Lower lobe of right lung (tissue), 2 donors: ENCODE measurements at places on chromosomes 5 and 9. TPM values are rescaled to one million over a fixed set of nuclear protein-coding genes. Genes with fewer than 3 reads are reported as not detected.

GRCh38 chr9:134130503-134131375 is 5.1 kb upstream of the WDR5 start:
- no peaks in the 10 kb centered on the region for H3K27me3 ChIP-seq
- peak; percentile 93 for DNase-seq
- peaks cover 27% of the 10 kb centered on the region for H3K4me1 ChIP-seq
- no peaks in the 10 kb centered on the region for H3K36me3 ChIP-seq
- peak overlapping the region; percentile 80 for H3K27ac ChIP-seq

- no peaks in the 10 kb centered on the region for H3K36me3 ChIP-seq
- H3K4me3 ChIP-seq: no peak overlapping the region
- peaks cover 17% of the 10 kb centered on the region for H3K4me1 ChIP-seq
- H3K27me3 ChIP-seq: no peaks in the 10 kb centered on the region
- no peak for DNase-seq
- no peak overlapping the region for H3K27ac ChIP-seq
Observed at GRCh38 chr5:42877431-42877830, 65.7 kb upstream of the SELENOP start.

DNA sequence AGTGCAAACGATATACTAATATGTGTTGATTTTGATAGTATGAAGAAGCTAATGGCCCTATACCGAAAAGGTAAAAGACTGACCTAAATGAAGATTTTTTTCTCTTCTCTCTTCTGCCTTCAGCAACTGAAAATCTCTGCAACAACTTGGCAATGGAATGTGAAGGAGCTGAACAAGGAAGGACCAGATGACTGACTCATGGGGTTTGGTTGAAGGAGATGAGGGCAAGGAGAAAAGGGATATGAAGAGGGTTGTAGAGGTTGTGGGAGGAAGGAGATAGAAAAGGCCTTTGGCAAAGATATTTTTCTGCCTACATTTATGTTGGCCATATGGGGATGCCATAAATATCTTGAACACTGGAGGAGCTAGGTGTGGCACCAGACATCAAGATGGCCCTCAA is 129.7 kb upstream of the CHD1 start:
- H3K4me3 ChIP-seq: no peak overlapping the region
- peaks cover 7% of the 10 kb centered on the region for H3K4me1 ChIP-seq
- DNase-seq: no peak
- no peaks in the 10 kb centered on the region for H3K36me3 ChIP-seq

GRCh38 chr9:86454701-86455615 is 100.7 kb upstream of the TUT7 start:
- no peaks in the 10 kb centered on the region for H3K27me3 ChIP-seq
- no peaks in the 10 kb centered on the region for H3K4me1 ChIP-seq
- H3K27ac ChIP-seq: no peak overlapping the region
- DNase-seq: no peak
- H3K4me3 ChIP-seq: no peak overlapping the region
- H3K36me3 ChIP-seq: no peaks in the 10 kb centered on the region

- no peaks in the 10 kb centered on the region for H3K27me3 ChIP-seq
- H3K4me3 ChIP-seq: no peak overlapping the region
- no peaks in the 10 kb centered on the region for H3K36me3 ChIP-seq
- DNase-seq: no peak
Observed at GRCh38 chr5:143850050-143850683, 38.2 kb downstream of the HMHB1 start.

- no peak for DNase-seq
- H3K27me3 ChIP-seq: no peaks in the 10 kb centered on the region
- no peaks in the 10 kb centered on the region for H3K4me1 ChIP-seq
- H3K27ac ChIP-seq: no peak overlapping the region
- no peaks in the 10 kb centered on the region for H3K36me3 ChIP-seq
Observed at GRCh38 chr5:74017786-74018211, 391.8 kb downstream of the ARHGEF28 start.

DNA sequence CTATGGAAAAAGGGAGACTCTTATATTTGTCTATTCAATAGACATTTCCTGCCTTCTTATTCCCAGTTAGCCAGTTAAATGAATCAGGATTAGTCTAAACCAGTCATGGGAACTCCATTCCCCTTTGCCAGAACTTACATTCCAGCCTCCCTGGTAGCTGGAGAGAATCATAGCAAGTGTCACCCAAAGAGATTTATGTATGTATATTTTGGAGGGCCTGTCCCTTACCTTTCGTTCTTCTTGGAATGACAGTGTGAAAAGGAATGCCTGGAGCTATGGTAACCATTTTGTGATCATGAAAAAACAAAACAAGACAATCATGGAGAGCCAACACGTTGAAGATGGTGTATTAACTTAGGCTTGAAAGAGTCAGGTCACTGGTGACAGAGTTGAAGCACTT is 627.7 kb downstream of the CCDC171 start:
- no peaks in the 10 kb centered on the region for H3K4me1 ChIP-seq
- no peak overlapping the region for H3K27ac ChIP-seq
- no peaks in the 10 kb centered on the region for H3K27me3 ChIP-seq
- H3K36me3 ChIP-seq: no peaks in the 10 kb centered on the region
- DNase-seq: no peak

DNA sequence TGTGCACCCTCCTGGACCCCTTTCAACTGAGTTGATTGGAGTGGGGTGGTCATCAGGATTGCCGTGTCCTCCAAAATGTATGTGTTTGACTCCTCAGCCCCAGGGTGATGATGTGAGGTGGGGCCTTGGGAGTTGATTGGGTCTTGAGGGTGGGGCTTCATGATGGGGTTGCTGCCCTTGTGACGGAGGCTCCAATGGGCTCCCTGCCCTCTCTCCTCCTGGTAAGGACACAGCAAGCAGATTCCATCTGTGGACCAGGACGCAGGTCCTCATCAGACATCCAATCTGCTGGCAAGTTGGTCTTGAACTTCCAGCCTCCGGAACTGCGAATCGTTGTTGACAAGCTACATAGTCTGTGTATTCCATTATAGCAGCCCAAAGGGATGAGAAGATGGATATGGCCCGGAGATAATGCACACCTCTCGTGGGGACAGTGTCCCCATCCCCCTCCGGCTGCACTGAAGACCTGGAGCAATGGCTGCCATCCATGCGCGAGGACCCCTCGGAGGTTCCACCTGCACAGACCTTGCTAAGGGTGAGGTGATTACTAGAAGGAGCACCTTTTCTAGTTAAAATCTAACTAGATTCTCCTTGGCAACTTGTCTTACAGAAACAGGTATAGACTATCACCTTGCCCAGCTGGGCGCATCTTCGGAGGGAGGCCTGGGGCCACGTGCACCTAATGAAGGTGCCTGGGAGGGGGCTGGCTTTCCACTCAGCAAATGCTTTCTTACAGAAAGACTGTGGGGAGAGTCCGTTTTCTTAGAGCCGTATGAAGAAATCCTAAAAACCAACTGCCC is 75.7 kb upstream of the IRX4 start:
- no peaks in the 10 kb centered on the region for H3K27me3 ChIP-seq
- no peak overlapping the region for H3K4me3 ChIP-seq
- H3K4me1 ChIP-seq: no peaks in the 10 kb centered on the region
- H3K27ac ChIP-seq: no peak overlapping the region

GRCh38 chr5:62043289-62044280 is 262.4 kb upstream of the KIF2A start:
- no peak overlapping the region for H3K27ac ChIP-seq
- H3K4me1 ChIP-seq: no peaks in the 10 kb centered on the region
- no peaks in the 10 kb centered on the region for H3K27me3 ChIP-seq

GRCh38 chr5:176171171-176171760 is 67.0 kb upstream of the SIMC1 start:
- H3K36me3 ChIP-seq: no peaks in the 10 kb centered on the region
- no peak for DNase-seq
- H3K4me1 ChIP-seq: no peaks in the 10 kb centered on the region
- peaks cover 2% of the 10 kb centered on the region for H3K27me3 ChIP-seq

- no peaks in the 10 kb centered on the region for H3K36me3 ChIP-seq
- no peak overlapping the region for H3K27ac ChIP-seq
- H3K4me3 ChIP-seq: no peak overlapping the region
- H3K4me1 ChIP-seq: no peaks in the 10 kb centered on the region
Observed at GRCh38 chr5:31682025-31682424, 43.1 kb downstream of the PDZD2 start.

GRCh38 chr9:98242426-98242825 is 13.0 kb downstream of the TBC1D2 start:
- no peaks in the 10 kb centered on the region for H3K27me3 ChIP-seq
- H3K27ac ChIP-seq: no peak overlapping the region
- peaks cover 42% of the 10 kb centered on the region for H3K36me3 ChIP-seq
- peaks cover 32% of the 10 kb centered on the region for H3K4me1 ChIP-seq

- no peaks in the 10 kb centered on the region for H3K27me3 ChIP-seq
- no peaks in the 10 kb centered on the region for H3K36me3 ChIP-seq
- no peak overlapping the region for H3K4me3 ChIP-seq
- H3K4me1 ChIP-seq: no peaks in the 10 kb centered on the region
Observed at GRCh38 chr9:88180081-88180765, 41.9 kb upstream of the SPATA31C2 start.

GRCh38 chr5:40499518-40500273 is 180.0 kb upstream of the PTGER4 start:
- no peaks in the 10 kb centered on the region for H3K36me3 ChIP-seq
- no peak for DNase-seq
- no peaks in the 10 kb centered on the region for H3K27me3 ChIP-seq
- H3K4me1 ChIP-seq: peaks cover 7% of the 10 kb centered on the region
- H3K27ac ChIP-seq: no peak overlapping the region
- no peak overlapping the region for H3K4me3 ChIP-seq

DNA sequence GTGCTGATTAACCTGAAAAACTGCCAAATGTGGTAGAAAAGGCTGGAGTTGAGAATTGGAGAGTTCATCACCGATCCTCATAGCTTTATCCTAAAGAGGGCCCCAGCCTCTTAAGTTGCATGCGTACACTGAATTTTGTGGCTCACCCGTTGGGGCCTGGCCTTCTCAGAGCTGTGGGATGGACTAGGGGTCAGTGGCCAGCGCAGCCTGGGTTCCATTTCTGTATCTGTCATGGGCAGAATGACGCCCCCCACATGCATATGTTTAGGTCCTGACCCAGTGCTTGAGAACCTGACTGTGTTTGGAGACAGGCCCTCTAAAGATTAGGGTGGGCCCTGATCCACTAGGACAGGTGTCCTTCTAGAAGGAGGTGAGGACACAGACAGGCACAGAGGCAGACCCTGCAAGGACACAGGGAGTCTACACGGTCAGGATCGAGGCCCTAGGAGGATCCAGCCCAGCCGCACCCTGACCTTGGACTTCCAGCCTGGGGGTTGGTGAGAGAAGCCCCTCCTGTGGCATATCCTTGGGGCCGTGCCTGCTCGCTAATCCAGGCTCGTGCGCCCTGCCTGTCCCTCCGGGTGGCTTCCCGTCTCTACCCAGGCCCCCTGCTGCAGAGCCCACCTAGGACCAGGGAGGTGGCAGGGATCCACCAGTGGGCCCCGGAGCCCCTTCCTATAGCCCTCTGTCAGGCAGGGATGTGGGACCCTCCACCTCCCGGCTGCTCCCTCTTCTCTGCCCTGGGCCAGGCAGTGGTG is 32.2 kb downstream of the NDUFS6 start:
- DNase-seq: no peak
- H3K4me1 ChIP-seq: no peaks in the 10 kb centered on the region
- no peaks in the 10 kb centered on the region for H3K36me3 ChIP-seq
- no peak overlapping the region for H3K4me3 ChIP-seq
- no peak overlapping the region for H3K27ac ChIP-seq

GRCh38 chr5:139687656-139688055 is 39.5 kb downstream of the CXXC5 start:
- DNase-seq: no peak
- H3K4me1 ChIP-seq: peaks cover 20% of the 10 kb centered on the region
- H3K27ac ChIP-seq: no peak overlapping the region
- no peaks in the 10 kb centered on the region for H3K27me3 ChIP-seq
- no peak overlapping the region for H3K4me3 ChIP-seq

DNA sequence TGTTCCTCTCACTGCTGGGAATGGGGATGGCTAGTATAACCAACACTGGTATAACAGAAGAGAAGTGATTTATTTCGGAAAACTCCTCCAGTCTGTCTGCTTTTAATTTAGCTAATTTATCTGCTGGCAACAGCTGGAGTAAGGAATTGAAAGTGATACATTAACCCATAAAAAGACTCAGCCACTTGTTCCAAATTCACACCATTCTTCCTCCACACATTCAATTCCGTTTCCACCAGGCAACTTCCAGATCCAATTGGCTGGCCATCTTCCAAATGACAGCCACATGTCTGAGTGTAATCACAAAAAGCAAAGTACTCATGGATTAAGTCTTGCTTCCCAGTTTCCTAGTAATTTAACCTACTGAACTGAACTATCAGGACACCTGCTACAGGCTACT is 77.1 kb upstream of the RETREG1 start:
- DNase-seq: no peak
- no peaks in the 10 kb centered on the region for H3K4me1 ChIP-seq
- no peak overlapping the region for H3K4me3 ChIP-seq
- H3K27me3 ChIP-seq: no peaks in the 10 kb centered on the region
- peaks cover 71% of the 10 kb centered on the region for H3K36me3 ChIP-seq
- no peak overlapping the region for H3K27ac ChIP-seq

DNA sequence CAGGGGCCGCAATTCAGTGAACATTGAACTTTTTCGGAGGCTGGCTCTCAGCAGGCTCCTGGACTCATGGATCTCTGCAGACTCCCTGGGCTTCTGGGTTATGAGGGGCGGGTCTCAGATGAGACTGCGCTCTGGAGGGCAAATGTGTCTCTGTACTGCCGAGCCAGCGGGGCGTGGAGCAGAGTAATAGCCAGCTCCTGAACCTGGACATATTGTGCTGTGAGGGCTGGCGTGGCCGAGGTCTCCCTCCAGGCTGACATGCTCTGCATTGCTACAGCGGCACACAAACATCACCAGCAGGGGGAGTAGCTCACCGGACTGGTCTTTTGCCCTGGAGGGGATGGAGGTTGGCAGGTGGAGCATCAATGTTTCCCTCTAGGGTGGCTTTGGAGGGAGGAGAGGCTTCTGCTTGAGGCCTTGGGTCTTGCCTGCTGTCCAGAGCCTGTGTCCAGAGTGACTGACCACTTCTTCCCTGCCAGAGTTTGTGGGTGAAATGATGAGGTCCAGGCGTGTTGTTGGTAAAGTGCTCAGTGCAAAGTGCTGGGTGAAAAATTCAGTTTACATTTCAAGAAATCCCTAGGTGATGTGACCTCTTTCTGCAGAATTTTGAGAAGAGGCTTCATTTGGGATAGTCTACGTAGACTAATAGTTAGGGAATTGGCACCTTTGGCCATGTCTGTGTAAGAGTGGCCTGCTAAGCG is 10.9 kb upstream of the GADD45G start:
- H3K27ac ChIP-seq: no peak overlapping the region
- H3K4me1 ChIP-seq: no peaks in the 10 kb centered on the region
- no peaks in the 10 kb centered on the region for H3K36me3 ChIP-seq
- no peak overlapping the region for H3K4me3 ChIP-seq

GRCh38 chr5:58447226-58447625 is 12.7 kb downstream of the PLK2 start:
- H3K4me1 ChIP-seq: no peaks in the 10 kb centered on the region
- H3K27me3 ChIP-seq: no peaks in the 10 kb centered on the region
- DNase-seq: no peak

GRCh38 chr5:124371111-124371706 is 375.2 kb downstream of the ZNF608 start:
- DNase-seq: no peak
- no peak overlapping the region for H3K4me3 ChIP-seq
- H3K4me1 ChIP-seq: no peaks in the 10 kb centered on the region
- no peaks in the 10 kb centered on the region for H3K27me3 ChIP-seq
- H3K27ac ChIP-seq: no peak overlapping the region

NCS1 gene
- total RNA-seq: 7.0 TPM

CCNI2 gene
- 1.1 TPM for total RNA-seq

ENTPD2 gene
- total RNA-seq: 0.62 TPM

SPEF2 gene
- 17.6 TPM for total RNA-seq

NR4A3 gene
- 1.7 TPM for total RNA-seq

DAB2IP gene
- total RNA-seq: 54.1 TPM

PAEP gene
- total RNA-seq: not detected

DDX4 gene
- total RNA-seq: not detected

SLCO6A1 gene
- total RNA-seq: not detected

SLC34A1 gene
- not detected for total RNA-seq

PROB1 gene
- total RNA-seq: 0.86 TPM

ST8SIA4 gene
- 20.5 TPM for total RNA-seq

CCDC69 gene
- total RNA-seq: 79.0 TPM

CCL27 gene
- not detected for total RNA-seq
